EL (cell line): ENCODE measurements at places on chromosomes 13 and 19.

GRCh38 chr19:7292950-7293761 lies 1.1 kb downstream of the INSR start:
- DNase-seq = no peak

- DNase-seq = no peak
Observed at GRCh38 chr19:39830847-39831246, 3.1 kb downstream of the DYRK1B start.

GRCh38 chr13:39881887-39882286 lies 226.4 kb downstream of the COG6 start:
- DNase-seq = peak; percentile 74

DNA sequence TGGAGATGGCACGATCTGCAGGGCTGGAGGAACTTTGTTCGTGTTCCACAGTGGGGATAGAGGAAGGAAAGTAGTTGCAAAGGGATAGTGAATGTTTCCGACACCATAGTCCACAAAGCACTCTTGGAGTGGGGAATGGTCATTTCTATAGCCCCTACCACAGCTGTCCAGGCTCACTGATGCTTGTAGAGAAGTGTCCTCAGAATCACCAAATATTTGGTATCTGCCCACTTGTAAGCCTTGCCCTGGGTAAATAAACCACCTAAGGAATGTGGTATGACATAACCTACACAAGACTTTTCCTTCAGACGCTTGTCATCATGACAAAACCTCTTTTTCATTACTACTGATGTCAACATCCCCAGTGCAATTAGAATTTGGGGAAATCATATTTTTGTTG lies 686.5 kb upstream of the ARGLU1 start:
- no peak for DNase-seq

DNA sequence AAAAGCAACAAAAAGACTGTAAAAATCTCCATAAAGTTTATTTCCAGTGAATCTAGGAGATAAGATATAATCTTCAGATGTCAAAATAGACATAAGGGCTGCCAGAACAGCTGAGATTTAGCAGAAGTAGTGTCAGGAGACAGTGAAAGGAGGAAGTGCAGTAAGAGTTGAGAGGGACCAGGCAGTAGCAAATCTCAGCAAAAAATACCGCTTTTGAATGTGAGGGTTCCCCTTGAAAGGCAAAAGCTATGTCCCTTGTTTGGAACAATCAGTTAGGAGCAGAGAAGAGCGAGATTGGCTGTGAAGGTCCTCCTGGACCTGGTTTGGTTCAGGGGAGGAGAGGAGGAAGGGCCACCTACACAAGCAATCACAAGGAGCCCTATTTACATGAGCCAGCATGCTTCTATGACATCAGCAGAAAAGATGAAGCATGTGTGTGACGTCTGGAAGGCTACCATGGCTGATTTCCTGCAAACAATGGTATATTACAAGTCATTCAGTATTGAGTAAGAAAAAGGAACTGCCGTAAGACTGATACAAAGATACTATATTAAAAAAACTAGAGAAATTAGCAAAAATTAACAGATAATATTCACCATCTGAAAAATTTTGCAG lies 98.9 kb upstream of the SIAH3 start:
- DNase-seq = no peak

GRCh38 chr19:16330368-16330801 lies 5.8 kb downstream of the KLF2 start:
- DNase-seq = peak; percentile 93
